Right ventricle myocardium inferior (tissue), 1 donor: ENCODE measurements at places on chromosomes 11 and 22. TPM values are rescaled to one million over a fixed set of nuclear protein-coding genes. Genes with fewer than 3 reads are reported as not detected.

The ESRRA gene
- 217 TPM for total RNA-seq

The FGF3 gene
- not detected for total RNA-seq

The IL10RA gene
- 7.2 TPM for total RNA-seq

The P2RY2 gene
- total RNA-seq, result 20.0 TPM

The ANKRD49 gene
- 5.9 TPM for total RNA-seq

The OR10D3 gene
- not detected for total RNA-seq

The SEPTIN5 gene
- 120 TPM for total RNA-seq

The DCHS1 gene
- total RNA-seq, result 10.7 TPM
